Glutamatergic neuron (in vitro differentiated cells): ENCODE measurements at places on chromosomes 3 and 15. TPM values are rescaled to one million over a fixed set of nuclear protein-coding genes. Genes with fewer than 3 reads are reported as not detected.

GRCh38 chr3:42600958-42601675, 631 bp downstream of the NKTR start:
- H3K4me3 ChIP-seq, result peak overlapping the region; percentile 91
- peaks cover 17% of the 10 kb centered on the region for H3K4me1 ChIP-seq
- H3K27ac ChIP-seq, result peak overlapping the region; percentile 94
- H3K27me3 ChIP-seq, result peaks cover 5% of the 10 kb centered on the region
- DNase-seq, result no peak

- no peak overlapping the region for H3K4me3 ChIP-seq
- H3K4me1 ChIP-seq, result no peaks in the 10 kb centered on the region
- peaks cover 5% of the 10 kb centered on the region for H3K36me3 ChIP-seq
- DNase-seq, result no peak
Observed at GRCh38 chr3:187922704-187923416, 177.6 kb upstream of the BCL6 start.

- H3K36me3 ChIP-seq, result no peaks in the 10 kb centered on the region
- peak; percentile 66 for DNase-seq
- H3K27ac ChIP-seq, result no peak overlapping the region
- H3K4me1 ChIP-seq, result peaks cover 19% of the 10 kb centered on the region
- no peak overlapping the region for H3K4me3 ChIP-seq
- no peaks in the 10 kb centered on the region for H3K27me3 ChIP-seq
Observed at GRCh38 chr3:59920822-59921221, 871.0 kb upstream of the CFAP20DC start.

DNA sequence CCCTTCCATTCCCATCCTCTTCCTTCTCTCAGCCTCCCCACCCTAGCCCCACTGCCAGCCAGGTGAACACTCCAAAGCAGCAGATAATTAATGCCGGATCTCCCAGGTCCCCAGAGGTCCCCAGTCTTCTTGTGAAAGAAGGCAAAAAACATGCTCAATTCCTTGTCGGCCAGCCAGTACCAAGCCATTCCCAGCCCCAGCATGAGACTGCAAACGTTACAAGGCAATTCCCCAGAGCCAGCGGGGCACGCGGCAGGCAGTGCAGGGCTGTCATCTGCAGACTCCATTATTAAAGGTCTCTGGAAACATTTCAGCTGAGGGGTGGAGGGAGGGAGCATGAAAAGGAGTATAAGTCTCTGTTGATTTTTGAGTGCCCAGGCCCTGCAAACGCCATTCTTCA, 117.8 kb downstream of the XXYLT1 start:
- no peaks in the 10 kb centered on the region for H3K36me3 ChIP-seq
- peaks cover 64% of the 10 kb centered on the region for H3K4me1 ChIP-seq
- peak overlapping the region; percentile 75 for H3K4me3 ChIP-seq
- peak; percentile 77 for DNase-seq
- H3K27me3 ChIP-seq, result peaks cover 7% of the 10 kb centered on the region

DNA sequence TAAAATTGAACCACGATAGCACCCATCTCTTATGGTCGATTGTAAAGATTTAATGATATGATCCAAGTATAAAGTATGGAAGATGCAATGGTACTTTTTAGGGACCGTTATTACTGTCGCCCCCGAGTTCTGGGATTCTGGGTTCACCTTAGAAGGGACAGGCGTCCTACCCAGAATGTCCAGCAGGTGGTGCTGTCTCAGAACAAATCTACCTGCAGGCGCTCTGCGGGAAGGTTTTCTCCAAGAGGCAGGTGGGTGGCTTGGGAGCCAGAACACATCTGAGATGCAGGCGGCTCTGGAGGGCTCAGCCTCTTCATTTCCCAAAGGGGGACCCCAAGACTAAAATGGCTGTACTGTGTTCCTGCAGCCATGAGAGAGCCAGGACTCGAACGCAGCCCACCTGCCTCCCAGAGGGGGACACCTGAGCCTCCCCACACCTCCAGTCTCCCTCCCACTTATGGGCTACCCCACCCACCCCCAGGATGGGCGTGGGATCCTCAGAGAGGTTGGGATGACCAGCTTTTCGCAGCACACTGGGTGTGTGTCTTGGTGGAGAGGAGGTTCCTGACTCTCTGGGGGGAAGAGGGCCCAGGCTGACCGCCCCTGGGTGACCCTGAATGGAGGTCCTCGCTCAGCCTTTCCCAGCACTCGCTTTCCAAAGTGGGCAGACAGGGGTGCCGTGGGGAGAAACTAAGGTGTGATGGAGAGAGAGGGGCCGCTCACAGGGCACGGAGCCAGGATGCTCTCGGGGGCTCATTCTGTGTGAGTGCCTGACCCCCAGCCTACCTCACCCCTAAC, 28.1 kb upstream of the CORO2B start:
- peaks cover 11% of the 10 kb centered on the region for H3K4me1 ChIP-seq
- H3K27ac ChIP-seq, result no peak overlapping the region
- H3K36me3 ChIP-seq, result peaks cover 5% of the 10 kb centered on the region

GRCh38 chr3:71053495-71053894, 530.0 kb downstream of the FOXP1 start:
- H3K27ac ChIP-seq, result no peak overlapping the region
- H3K4me1 ChIP-seq, result peaks cover 70% of the 10 kb centered on the region
- DNase-seq, result no peak
- H3K4me3 ChIP-seq, result no peak overlapping the region
- H3K36me3 ChIP-seq, result no peaks in the 10 kb centered on the region
- no peaks in the 10 kb centered on the region for H3K27me3 ChIP-seq

DNA sequence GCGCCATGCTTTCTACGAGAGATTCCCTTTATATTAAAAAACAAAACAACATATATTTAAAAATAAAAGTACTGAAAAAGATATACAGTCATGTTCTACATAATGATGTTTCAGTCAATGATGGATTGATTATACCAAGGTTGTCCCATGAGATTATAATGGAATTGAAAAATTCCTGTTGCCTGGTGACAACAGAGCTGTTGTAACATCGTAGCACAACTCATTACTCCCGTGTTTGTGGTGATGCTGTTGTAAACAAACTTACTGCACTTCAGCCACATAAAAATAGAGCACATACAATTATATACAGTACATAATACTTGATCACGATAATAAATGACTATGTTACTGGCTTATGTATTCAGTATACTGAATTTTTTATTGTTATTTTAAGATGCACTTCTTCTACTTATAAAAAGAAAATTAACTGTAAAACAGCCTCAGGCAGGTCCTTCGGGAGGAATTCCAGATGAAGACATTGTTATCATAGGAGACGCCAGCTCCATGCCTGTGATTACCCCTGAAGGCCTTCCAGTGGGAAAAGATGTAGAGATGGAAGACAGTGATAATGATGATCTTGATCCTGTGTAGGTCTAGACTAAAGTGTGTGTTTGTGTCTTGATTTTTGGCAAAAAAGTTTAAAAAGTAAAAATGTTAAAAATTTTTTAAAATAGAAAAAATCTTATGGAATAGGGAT, 11.7 kb downstream of the CCR1 start:
- H3K27me3 ChIP-seq, result no peaks in the 10 kb centered on the region
- no peaks in the 10 kb centered on the region for H3K4me1 ChIP-seq
- H3K4me3 ChIP-seq, result no peak overlapping the region
- peaks cover 16% of the 10 kb centered on the region for H3K36me3 ChIP-seq
- H3K27ac ChIP-seq, result no peak overlapping the region
- no peak for DNase-seq

DNA sequence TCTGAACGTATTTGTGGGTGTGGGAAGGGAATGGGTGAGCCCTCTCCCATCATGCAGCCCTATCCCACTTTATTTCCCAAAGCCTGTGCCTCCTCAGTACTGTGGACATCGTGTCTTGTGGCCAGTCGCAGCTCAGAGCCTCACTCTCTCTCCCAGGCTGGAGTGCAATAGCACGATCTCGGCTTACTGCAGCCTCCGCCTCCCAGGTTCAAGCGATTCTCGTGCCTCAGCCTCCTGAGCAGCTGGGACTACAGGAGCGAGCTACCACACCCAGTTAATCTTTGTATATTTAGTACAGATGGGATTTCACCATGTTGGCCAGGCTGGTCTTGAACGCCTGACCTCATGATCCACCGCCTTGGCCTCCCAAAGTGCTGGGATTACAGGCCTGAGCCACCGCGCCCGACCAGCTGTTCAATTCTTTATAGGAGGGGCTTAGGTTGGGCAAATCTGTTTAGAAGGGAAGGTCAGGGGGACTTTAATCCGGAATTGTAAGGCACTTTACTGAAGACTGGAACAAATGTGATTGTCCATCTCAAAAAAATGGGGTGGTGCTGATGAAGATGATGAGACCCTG, 42.7 kb upstream of the BDH1 start:
- H3K36me3 ChIP-seq, result peaks cover 6% of the 10 kb centered on the region
- H3K27me3 ChIP-seq, result peaks cover 2% of the 10 kb centered on the region
- peaks cover 16% of the 10 kb centered on the region for H3K4me1 ChIP-seq
- no peak for DNase-seq
- no peak overlapping the region for H3K4me3 ChIP-seq

DNA sequence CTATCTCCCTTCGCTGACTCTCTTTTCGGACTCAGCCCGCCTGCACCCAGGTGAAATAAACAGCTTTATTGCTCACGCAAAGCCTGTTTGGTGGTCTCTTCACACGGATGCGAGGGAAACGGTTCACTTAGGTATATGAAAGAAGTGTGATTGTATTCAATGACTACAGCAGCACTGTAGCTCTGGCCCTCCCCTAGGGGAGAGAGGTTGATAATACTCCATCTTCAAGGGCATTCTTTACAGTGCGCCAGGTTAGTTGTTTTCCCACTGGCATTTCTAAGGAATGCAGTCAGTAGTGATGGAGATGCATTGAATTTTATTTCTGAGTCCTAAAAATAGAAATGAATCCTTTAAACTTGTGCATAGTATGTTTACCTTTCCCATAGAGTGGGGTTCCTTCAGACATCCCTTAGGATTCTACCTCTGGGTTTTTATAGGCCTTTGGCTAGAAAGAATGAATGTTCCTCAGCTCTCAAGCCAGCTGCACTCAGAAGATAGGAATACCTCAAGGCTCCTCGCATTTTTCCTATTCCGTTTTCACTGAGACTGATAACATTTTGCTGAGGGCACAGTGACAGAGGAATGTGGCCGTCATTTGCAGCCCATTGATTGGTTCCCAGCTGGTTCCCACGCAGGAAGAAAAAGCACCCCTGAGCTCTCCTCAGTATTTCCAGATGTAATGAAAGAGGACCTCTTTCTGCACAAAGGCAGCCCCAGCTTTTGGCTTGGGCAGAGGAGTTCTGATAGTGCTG, 131.8 kb upstream of the C2CD4B start:
- H3K4me1 ChIP-seq, result peaks cover 5% of the 10 kb centered on the region
- no peak overlapping the region for H3K27ac ChIP-seq
- no peak for DNase-seq
- peaks cover 4% of the 10 kb centered on the region for H3K36me3 ChIP-seq
- no peak overlapping the region for H3K4me3 ChIP-seq

DNA sequence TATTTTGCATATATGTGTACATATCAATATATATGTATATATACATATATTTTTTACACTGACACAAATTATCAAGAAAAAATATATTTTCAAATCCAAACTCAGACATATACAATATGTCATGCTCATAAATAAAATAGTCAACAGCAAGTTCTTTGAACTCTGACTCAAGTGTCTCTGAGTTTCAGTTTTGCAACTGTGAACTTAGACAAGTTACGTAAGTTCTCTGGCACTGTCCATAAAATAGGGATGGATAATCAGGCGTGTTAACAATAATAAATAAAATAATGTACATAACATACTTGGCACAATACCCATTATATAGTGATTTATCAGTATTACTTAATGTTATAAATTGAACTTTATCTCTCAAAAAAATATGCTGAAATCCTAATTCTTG, 12.1 kb upstream of the XRN1 start:
- peaks cover 1% of the 10 kb centered on the region for H3K27me3 ChIP-seq
- no peak for DNase-seq
- no peak overlapping the region for H3K4me3 ChIP-seq
- H3K36me3 ChIP-seq, result no peaks in the 10 kb centered on the region

DNA sequence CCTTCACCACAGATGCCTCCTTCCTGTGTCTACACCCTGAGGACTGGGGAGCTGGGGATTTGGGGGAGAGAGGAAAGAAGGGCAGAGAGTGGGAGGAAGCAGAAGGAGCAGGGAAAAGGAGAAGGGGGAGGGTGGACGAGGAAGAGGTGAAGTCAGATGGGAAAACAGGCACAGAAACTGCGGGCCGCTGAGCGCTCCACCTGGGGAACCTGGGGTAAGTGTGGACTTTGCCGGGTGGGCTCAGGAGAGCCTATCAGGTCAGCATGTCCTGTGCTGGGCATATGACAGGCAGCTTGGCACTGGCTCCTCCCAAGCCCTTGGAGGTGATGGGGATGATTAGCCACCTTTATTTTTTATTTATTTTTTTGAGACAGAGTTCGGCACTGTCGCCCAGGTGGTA, 62.6 kb downstream of the CORO2B start:
- no peak overlapping the region for H3K27ac ChIP-seq
- peaks cover 4% of the 10 kb centered on the region for H3K27me3 ChIP-seq
- H3K4me1 ChIP-seq, result peaks cover 33% of the 10 kb centered on the region
- no peak overlapping the region for H3K4me3 ChIP-seq

DNA sequence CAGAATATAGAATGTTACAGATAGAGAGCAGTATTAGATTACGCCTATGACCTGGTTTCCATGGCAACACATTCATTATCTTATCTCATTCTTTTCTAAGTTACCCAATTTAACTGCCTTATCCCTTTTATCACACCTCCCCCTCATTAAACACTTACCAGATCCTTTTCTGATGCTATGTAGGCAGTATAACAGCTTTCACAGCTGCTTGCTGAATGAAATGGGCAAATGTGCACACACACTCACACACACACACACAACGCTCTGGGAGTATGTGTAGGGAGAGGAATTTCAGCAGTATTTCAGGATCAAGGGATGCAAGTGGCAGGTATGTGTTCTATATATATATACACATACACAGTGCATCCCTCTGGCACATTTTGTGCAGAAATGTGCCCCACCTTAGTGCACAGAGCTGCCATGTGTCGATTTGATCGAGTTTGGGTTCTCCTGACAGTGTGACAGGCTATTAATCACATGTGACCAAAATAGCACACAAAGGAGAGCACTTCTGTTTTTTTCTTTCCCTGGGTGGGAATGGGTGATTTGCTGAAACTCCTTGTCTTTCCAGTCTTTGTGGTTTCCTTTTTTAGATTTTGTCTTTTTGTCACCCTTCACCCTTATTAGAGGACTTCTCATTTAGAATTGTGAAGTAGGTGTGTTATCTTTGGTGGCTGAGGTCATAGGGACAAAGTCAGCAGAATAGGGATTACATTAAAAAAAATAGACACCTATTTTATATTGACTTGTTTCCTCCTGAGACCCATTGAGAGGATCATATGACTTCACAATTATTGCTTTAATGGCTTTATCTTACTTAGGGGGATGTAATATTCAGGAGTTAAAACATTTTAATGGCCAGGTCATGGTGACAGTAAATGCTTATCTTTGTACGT, 553.7 kb downstream of the PDCD6IP start:
- H3K27ac ChIP-seq, result no peak overlapping the region
- no peaks in the 10 kb centered on the region for H3K36me3 ChIP-seq
- H3K4me1 ChIP-seq, result peaks cover 3% of the 10 kb centered on the region
- no peaks in the 10 kb centered on the region for H3K27me3 ChIP-seq
- no peak overlapping the region for H3K4me3 ChIP-seq

The TNNC1 gene
- 2.7 TPM for total RNA-seq

The TMC3 gene
- not detected for total RNA-seq

The RAB6B gene
- total RNA-seq, result 222 TPM
